HepG2 (cell line): ENCODE measurements at places on chromosomes 7 and 10. TPM values are rescaled to one million over a fixed set of nuclear protein-coding genes. Genes with fewer than 3 reads are reported as not detected.

The CHST15 gene
- 1.1 and 1.4 TPM in 2 replicates for total RNA-seq

The MUC3A gene
- total RNA-seq: not detected in 2 replicates

The CPN1 gene
- 8.1 and 17.3 TPM in 2 replicates for total RNA-seq

The ZNF138 gene
- 5.8 and 7.6 TPM in 2 replicates for total RNA-seq

The ANK3 gene
- not detected in 2 replicates for total RNA-seq

The LEP gene
- not detected in 2 replicates for total RNA-seq

The ZNF117 gene
- total RNA-seq: 3.9 and 6.6 TPM in 2 replicates

The NPY gene
- not detected in 2 replicates for total RNA-seq

The SUN1 gene
- 23.2 and 47.0 TPM in 2 replicates for total RNA-seq

The LRRC18 gene
- total RNA-seq: not detected in 2 replicates

The RBP4 gene
- 310 and 642 TPM in 2 replicates for total RNA-seq

The INHBA gene
- not detected in 2 replicates for total RNA-seq

The BTRC gene
- total RNA-seq: 14.4 and 26.0 TPM in 2 replicates

The TEX47 gene
- total RNA-seq: not detected in 2 replicates

The PIP gene
- not detected in 2 replicates for total RNA-seq

The PILRB gene
- 5.6 and 16.6 TPM in 2 replicates for total RNA-seq

The CHCHD3 gene
- total RNA-seq: 86.8 and 113 TPM in 2 replicates

The ERVW-1 gene
- not detected in 2 replicates for total RNA-seq

The RARRES2 gene
- total RNA-seq: 94.6 and 172 TPM in 2 replicates

The SRRM3 gene
- total RNA-seq: 0.11 and 0.13 TPM in 2 replicates

The DIP2C gene
- total RNA-seq: 2.2 and 2.7 TPM in 2 replicates

The MALRD1 gene
- 5.0 and 15.4 TPM in 2 replicates for total RNA-seq

The PAX2 gene
- total RNA-seq: not detected in 2 replicates

The PRSS37 gene
- not detected in 2 replicates for total RNA-seq

The HACD1 gene
- 31.7 and 47.6 TPM in 2 replicates for total RNA-seq

The ZNF736 gene
- total RNA-seq: not detected in 2 replicates
